ENCODE measurements at places on chromosomes 6 and 20.

- no peak for DNase-seq
Measured at GRCh38 chr6:104201557-104201956, 658.2 kb downstream of the HACE1 start.

DNA sequence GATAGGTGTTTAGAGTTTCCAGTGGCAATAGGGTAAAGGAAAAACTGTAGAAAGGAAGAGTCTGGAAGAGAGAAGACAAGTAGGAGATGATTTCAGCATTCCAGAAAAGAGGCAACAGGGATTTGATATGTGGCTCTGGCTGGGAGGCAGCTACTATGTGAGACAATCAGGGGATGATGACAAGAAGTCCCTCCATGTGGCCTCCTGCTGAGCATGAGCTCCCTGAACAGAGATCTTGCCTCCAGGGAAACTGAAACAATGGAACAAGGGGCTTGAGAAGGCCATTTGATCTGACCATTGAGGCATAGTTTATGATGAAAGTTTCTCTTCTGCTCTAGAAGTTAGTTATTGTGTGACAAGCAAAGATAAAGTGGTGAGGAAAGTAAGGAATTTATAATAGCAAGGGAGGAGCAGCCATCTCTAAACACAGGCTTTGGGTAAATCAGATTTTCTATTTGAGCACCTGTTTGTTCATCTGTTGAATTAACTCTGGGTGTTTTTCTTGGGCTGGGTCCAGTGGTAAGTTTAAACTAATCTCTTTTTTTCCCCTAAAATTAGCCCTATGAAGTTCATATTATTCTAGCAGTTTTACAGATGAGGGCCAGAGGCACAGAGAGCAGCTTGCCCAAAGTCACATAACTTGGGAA lies 3.0 kb upstream of the GPX5 start:
- DNase-seq: no peak

GRCh38 chr6:35049156-35049735 lies 91.9 kb downstream of the TCP11 start:
- no peak for DNase-seq

- DNase-seq: no peak
Measured at GRCh38 chr6:20921578-20921977, 387.3 kb downstream of the CDKAL1 start.

- DNase-seq: no peak
Measured at GRCh38 chr6:149107520-149107919, 210.0 kb upstream of the TAB2 start.

DNA sequence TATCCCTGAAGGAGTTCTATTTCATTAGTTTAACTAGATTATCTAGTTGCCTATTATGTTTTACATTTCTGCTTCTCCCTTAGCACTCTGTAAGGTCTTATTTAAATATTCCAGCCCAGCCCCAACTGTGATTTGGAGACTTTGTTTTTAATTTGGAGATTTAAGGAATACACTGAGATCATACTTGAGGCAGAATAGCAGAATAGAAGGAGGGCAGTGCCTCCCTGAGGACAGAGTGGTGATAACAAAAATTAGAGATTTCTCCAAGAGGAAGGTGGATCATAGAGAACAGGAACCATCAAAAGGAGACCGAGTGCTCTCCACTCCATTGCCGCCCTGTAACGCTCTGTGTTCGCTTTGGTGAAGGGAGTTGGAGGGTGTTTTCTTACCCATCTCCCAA lies 14.8 kb upstream of the CD164 start:
- no peak for DNase-seq

GRCh38 chr6:105711216-105711615 lies 308.3 kb upstream of the PREP start:
- no peak for DNase-seq

DNA sequence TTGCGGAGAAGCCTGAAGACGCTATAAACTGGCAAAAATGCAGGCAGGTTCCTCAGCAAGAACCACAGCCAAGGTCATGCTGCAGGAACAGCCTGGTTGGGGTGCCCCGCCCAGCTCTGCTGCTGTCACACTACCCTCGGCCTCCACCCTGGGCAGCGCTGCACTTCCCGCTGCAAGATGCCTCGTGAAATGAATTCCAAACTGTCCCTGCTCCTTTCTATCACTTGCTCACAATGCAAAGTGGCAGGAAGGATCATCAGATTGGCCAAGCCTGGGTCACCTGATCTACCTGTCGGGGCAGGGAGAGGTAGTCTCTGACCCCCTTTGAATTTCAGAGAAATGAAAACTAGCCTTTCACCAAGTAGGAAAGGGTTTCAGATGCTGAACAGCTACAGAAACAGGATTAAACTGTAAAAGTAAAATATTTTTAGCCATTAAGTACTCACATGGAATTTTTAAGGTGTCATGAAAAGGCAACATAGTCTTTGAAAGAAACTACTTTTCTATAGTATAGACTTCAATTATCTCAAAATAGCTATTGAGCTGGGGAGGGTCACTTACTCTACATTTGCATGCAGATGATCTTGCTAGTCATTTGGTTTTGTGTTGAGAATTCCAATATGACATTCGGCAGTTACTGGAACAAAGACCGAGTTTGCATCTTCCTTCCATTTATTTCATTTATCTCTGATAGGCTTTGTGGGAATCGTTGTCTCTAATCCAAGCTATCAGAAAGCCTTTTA lies 236.4 kb upstream of the ASCC3 start:
- no peak for DNase-seq

All from NCI-H1105 (cell line).